T-helper 1 cell treated with Interleukin-12 subunit alpha and Interleukin-12 subunit beta and Interleukin-4 antibody, amounts not matched to agents 30 ng/mL and 1 ng/mL, for 36 hours (primary cell): ENCODE measurements at places on chromosomes 2 and 18. TPM values are rescaled to one million over a fixed set of nuclear protein-coding genes. Genes with fewer than 3 reads are reported as not detected.

SMYD1 gene
- not detected in 2 replicates for total RNA-seq

ZEB2 gene
- total RNA-seq, result 9.2 and 9.6 TPM in 2 replicates

AFG3L2 gene
- 38.9 and 40.6 TPM in 2 replicates for total RNA-seq

CKAP2L gene
- 33.2 and 38.4 TPM in 2 replicates for total RNA-seq

IL36G gene
- 0.29 TPM in 1 of 2 replicates, not detected in the other for total RNA-seq

MSH2 gene
- total RNA-seq, result 43.0 and 44.0 TPM in 2 replicates

ARHGEF4 gene
- total RNA-seq, result 0.37 TPM in 1 of 2 replicates, not detected in the other

FN1 gene
- 11.5 and 11.6 TPM in 2 replicates for total RNA-seq

DSC1 gene
- total RNA-seq, result not detected in 2 replicates

ITM2C gene
- total RNA-seq, result 3.9 and 5.0 TPM in 2 replicates

GALNT13 gene
- total RNA-seq, result not detected in 2 replicates

FEV gene
- total RNA-seq, result not detected in 2 replicates

C2orf66 gene
- total RNA-seq, result 1.2 and 1.8 TPM in 2 replicates

ZNF804A gene
- total RNA-seq, result not detected in 2 replicates

TRMT61B gene
- 14.9 and 17.5 TPM in 2 replicates for total RNA-seq

INHBB gene
- not detected in 2 replicates for total RNA-seq

HOXD3 gene
- not detected in 2 replicates for total RNA-seq

GLI2 gene
- total RNA-seq, result 2.5 TPM in 2 replicates

AGXT gene
- total RNA-seq, result not detected in 2 replicates

VWC2L gene
- not detected in 2 replicates for total RNA-seq

CCDC178 gene
- not detected in 2 replicates for total RNA-seq

STPG4 gene
- total RNA-seq, result 0.22 TPM in 1 of 2 replicates, not detected in the other

UGGT1 gene
- 74.9 and 76.8 TPM in 2 replicates for total RNA-seq

M1AP gene
- not detected in 2 replicates for total RNA-seq

GALNT14 gene
- total RNA-seq, result 0.17 and 0.27 TPM in 2 replicates

NT5DC4 gene
- 0.17 TPM in 1 of 2 replicates, not detected in the other for total RNA-seq

SERPINB4 gene
- total RNA-seq, result not detected in 2 replicates

MC4R gene
- total RNA-seq, result not detected in 2 replicates

CCDC102B gene
- 2.5 and 3.4 TPM in 2 replicates for total RNA-seq

NOL4 gene
- not detected in 2 replicates for total RNA-seq

POTEI gene
- total RNA-seq, result not detected in 2 replicates

REG3G gene
- not detected in 2 replicates for total RNA-seq

SYT4 gene
- not detected in 2 replicates for total RNA-seq

IGFBP5 gene
- total RNA-seq, result not detected in 2 replicates

IL1RL1 gene
- 16.0 and 16.2 TPM in 2 replicates for total RNA-seq

FOXI3 gene
- not detected in 2 replicates for total RNA-seq

GCKR gene
- total RNA-seq, result not detected in 2 replicates

ALPP gene
- not detected in 2 replicates for total RNA-seq

SH2D6 gene
- total RNA-seq, result 0.74 and 0.83 TPM in 2 replicates

KIF1A gene
- total RNA-seq, result 0.17 and 0.42 TPM in 2 replicates

UPP2 gene
- total RNA-seq, result 0.07 TPM in 1 of 2 replicates, not detected in the other

CPO gene
- total RNA-seq, result not detected in 2 replicates

RAD51AP2 gene
- not detected in 2 replicates for total RNA-seq

CHRNG gene
- total RNA-seq, result not detected in 2 replicates

LAMA3 gene
- 0.05 TPM in 1 of 2 replicates, not detected in the other for total RNA-seq

C1QL2 gene
- total RNA-seq, result not detected in 2 replicates

FAM161A gene
- total RNA-seq, result 2.3 and 2.5 TPM in 2 replicates

PDE11A gene
- total RNA-seq, result not detected in 2 replicates

SPC25 gene
- 21.4 and 25.6 TPM in 2 replicates for total RNA-seq

MLPH gene
- total RNA-seq, result not detected in 2 replicates

LYPD6 gene
- not detected in 2 replicates for total RNA-seq

SPR gene
- 0.98 and 1.6 TPM in 2 replicates for total RNA-seq

KLF7 gene
- 21.3 and 25.1 TPM in 2 replicates for total RNA-seq
